ENCODE measurements at places on chromosomes 11 and 22.

GRCh38 chr11:69889400-69890318 lies 70.4 kb upstream of the FGF3 start:
- DNase-seq = no peak

DNA sequence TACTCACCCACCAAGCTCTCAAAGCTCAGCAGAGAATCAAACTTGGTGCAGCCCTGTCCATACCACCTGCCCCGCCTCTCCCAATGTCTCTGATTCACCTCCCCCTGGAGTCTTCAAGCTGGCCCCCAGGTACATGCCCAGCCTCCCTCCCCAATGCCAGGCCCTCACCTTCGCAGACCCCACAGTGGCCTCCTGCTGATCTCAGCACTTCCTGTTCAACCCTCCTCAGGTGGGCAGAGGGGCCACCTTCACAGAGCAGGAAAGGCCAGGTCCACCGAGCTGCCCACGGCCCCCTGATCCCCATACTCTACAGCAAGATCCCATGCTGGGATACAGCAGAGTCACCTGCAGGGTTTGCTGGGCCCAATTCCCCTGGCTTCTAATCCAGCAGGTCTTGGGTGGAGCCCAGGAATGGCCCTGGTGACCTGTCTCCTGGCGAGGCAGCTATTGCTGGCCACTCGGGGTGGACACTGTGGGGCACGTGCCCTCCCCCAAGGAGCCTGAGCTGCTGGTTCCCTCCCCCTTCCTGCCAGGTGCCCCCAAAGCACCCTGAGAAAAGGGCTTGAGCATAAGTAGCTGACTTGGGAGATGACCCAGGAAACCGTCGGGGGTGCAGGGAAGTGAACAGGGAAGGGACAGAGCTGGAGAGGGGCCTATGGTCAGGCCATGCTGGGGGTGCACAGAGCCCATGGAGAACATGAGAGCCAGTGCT lies 150.7 kb downstream of the BRD1 start:
- no peak for DNase-seq

- DNase-seq = peak; percentile 97
Observed at GRCh38 chr11:12042215-12042676, 33.8 kb upstream of the DKK3 start.

- DNase-seq = no peak
Observed at GRCh38 chr11:35145271-35145670, 6.3 kb downstream of the CD44 start.

GRCh38 chr22:47587361-47587760 lies 824.9 kb downstream of the TBC1D22A start:
- DNase-seq = no peak
